T-cell (primary cell): ENCODE measurements at places on chromosomes 3 and 15.

- DNase-seq: no peak
Observed at GRCh38 chr3:187264911-187265310, 26.6 kb downstream of the MASP1 start.

GRCh38 chr3:51928438-51928837 lies 13.3 kb downstream of the RRP9 start:
- DNase-seq: no peak

DNA sequence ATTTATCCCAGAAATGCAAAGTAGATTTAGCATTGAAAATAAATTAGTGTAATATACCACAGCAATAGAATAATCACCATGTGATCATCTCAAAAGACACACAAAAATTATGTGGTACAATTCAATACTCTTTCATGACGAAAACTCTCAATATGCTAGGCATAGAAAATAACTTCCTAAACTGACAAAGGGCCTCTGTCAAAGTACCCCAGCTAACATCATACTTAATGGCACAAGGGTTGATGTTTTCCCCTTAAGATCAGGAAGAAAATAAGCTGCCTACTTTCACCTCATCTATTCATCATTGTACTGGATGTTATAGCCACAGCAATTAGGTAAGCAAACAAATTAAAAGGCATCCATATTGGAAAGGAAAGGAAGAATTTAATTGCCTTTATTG lies 22.7 kb upstream of the NIPA2 start:
- no peak for DNase-seq

GRCh38 chr15:42413920-42414319 lies 54.6 kb downstream of the CAPN3 start:
- no peak for DNase-seq

DNA sequence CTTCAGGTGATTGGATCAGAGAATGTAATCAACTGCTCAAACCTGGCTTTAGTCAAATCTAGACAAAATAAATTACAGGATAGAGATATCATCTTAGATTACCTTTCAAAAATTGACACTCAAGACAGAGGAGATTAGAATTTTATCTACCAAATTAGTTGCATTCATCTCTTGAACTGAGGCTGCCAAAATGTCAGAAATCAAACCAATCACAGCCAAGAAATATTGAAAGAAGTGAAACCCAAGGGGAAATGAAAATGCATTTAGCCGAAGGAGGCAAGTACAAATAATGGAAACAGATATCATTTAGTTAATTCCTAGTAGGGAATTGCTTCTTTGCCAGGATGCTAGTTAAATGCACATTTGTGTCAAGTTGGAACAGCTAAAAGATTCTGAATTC lies 261.1 kb upstream of the PDZRN3 start:
- DNase-seq: no peak

GRCh38 chr3:129992781-129993180 lies 18.3 kb downstream of the TRH start:
- DNase-seq: no peak

- no peak for DNase-seq
Observed at GRCh38 chr15:88028024-88028423, 228.5 kb downstream of the NTRK3 start.
